ENCODE measurements at places on chromosomes 11 and 22.
A peak's percentile ranks its signal among the peaks of the same experiment; 100 is the strongest.

DNA sequence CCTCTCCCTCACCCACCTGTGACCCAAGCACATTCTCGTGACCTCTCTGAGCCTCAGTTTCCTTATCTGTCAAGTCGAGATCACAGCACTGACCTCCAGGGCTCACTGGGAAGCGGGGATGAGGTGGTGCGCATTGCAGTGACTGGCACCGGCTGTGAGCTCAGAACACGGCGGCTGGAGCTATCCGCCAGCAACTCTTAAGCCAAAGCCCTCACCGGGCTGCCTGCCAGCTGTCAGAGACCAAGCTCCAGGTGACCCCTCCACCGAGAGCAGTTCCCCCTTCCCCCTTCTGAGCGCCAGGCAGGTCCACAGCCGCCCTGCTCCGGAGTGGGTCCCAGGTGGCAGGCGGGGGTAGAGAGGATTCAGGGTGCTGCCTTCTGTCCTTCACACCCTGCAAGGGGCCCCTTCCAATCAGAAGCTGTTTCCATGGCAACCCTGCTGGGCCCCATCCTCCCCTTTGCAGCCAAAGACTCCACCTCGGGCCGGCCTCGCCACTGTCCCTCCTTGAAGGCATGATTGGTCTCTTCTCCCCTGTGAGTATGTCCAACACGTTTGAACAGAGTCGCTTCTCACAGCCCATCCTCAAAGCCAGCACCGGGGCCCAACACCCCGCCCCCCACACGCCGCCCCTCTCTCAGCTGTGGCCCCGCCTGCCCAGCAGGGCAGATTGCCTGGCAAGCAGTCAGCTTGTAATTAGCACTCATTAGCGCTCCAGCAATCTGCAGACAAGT is 98.7 kb downstream of the WNT7B start:
- no peak for DNase-seq

DNA sequence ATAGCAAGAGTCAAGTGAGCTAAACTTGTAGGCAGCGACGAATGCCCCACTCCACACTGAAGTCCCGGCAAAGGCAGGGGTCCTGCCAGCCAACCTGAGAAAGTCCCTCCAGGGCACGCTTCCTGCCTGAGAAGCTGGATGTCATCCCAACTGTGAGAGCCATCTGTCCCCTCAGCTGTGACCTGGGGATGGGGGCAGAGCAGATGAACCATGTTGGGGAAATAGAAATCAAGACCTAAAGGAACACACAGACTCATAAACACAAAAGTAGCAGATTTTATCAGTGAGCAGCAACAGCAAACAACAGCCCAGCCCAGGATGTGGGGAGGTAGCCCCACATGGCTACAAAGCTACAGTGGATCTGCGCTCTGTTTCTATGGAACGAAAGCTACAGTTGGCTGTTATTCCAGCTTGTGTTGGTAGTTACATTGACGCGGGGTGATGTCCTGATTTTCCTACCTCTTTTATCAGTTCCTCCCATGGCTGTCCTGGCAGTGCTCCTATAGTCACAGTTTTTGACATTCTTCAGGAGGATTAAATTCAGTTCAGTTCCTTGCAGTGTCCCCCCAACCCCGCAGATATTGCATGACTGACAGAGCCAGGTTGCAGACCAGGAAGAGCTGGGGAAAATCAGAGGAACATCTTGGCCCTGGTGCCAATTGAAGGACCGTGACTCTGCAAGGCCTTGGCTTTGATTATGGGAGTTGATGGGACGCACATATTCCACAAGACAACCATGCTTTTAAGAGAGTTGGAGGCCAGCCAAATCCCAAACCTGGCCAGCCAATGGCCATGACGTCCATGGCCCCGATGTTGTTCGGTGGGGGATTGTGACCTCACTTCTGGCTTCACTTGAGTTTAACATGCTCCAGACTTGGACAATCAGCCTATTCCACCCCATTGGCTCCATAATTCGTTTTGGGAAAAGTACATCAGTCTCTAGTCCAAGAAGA is 14.6 kb downstream of the MRGPRD start:
- no peak for DNase-seq

GRCh38 chr11:125359130-125359529 is 136.9 kb downstream of the FEZ1 start:
- no peak for DNase-seq

- no peak for DNase-seq
Measured at GRCh38 chr11:70866834-70867233, 385.5 kb downstream of the SHANK2 start.

DNA sequence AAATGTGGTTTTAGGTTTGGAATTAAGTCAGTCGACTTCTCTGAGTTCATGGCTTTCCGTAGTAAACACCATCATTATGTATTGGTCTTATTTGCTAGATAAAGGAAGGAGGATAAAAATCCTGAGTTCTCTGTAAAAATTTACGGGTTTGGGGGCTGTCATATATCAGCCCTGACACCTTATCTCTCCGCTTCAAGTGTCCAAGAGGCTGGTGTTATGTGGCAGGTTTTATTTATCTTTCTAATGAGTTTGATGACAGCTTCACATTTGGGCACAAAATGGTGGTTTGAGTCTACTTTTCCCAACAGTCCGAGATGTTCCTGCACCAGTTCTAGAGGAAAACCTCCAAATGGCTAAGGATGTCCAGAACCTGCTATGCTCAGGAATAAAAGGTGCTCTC is 67.3 kb upstream of the VSTM5 start:
- DNase-seq = no peak

- peak; percentile 89 for DNase-seq
Measured at GRCh38 chr11:3840870-3841425, at the start of gene RHOG. Gene RHOG, minus strand, starts transcription at chr11:3840959. Its CDS starts 12,821 bp downstream, at chr11:3828138.

- DNase-seq = no peak
Measured at GRCh38 chr11:67436459-67437081, 912 bp downstream of the PTPRCAP start.

- no peak for DNase-seq
Measured at GRCh38 chr11:28922386-28922981, 814.3 kb downstream of the METTL15 start.

GRCh38 chr22:21921184-21921721 is 31.4 kb downstream of the PPM1F start:
- DNase-seq = no peak

- DNase-seq = peak; percentile 80
Measured at GRCh38 chr22:49305214-49305965, 522.3 kb downstream of the BRD1 start.

- DNase-seq = no peak
Measured at GRCh38 chr11:34223907-34224306, 118.5 kb downstream of the NAT10 start.

- no peak for DNase-seq
Measured at GRCh38 chr11:71340086-71340606, 87.8 kb upstream of the SHANK2 start.

DNA sequence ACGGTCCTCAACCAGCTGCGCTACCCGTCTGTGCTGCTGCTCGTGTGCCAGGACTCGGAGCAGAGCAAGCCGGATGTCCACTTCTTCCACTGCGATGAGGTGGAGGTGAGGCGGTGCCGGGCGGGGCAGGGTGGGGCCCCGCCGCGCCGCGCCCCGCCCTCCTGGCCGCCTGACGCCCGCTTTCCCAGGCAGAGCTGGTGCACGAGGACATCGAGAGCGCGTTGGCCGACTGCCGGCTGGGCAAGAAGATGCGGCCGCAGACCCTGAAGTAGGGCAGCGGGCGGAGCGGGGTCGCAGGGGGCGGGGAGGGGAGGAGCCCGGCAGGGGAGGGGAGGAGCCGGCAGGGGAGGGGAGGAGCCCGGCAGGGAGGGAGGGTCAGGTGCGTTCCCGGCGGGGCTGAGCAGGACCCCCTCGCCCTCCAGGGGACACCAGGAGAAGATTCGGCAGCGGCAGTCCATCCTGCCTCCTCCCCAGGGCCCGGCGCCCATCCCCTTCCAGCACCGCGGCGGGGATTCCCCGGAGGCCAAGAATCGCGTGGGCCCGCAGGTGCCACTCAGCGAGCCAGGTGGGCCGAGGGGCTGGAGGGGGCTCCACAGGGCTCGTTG is 14.7 kb downstream of the EPS8L2 start:
- peak; percentile 28 for DNase-seq

- peak; percentile 82 for DNase-seq
Measured at GRCh38 chr11:86743223-86744118, 56.9 kb upstream of the PRSS23 start.
